KG1 (cell line): ENCODE measurements at places on chromosomes 16 and 17.

GRCh38 chr17:12098568-12098967, 77.9 kb downstream of the MAP2K4 start:
- DNase-seq: no peak

- peak; percentile 38 for DNase-seq
Measured at GRCh38 chr17:38704606-38705522, at the start of gene MLLT6. Gene MLLT6, plus strand, starts transcription at chr17:38705273. Its CDS starts 360 bp downstream, at chr17:38705633.

GRCh38 chr16:57775661-57776469, 26.4 kb downstream of the KIFC3 start:
- no peak for DNase-seq

DNA sequence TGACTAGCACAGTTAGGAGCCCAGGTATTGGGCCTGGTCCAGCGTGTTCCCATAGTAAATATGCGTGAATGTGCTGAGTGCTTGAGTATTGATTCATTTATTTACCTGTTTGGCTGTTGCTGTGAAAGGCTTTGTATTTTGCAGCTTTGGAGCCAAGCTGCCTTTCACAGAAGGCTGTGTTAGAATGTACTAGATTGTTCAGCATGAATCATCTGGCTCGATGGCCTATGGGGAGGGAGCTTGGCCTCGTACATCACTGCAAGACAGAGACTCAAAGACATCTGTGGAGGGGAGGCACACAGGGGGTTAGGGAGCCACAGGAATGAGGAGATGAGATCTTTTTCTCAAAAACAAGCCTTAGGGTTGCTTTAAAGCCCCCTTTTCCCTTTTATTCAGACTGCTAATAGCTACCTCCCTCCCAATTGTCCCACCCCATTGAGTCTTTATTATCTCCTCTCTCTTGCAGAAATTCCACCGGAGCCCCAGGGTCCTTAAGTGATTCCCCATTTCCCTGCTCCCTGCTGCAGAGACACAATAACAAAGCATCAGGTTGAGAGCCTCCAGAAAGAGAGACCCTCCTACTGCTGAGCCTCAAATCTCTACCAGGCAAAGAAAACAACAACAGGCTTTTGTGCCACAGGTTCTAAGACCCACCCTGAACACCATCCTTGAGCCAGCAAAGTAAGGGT, 307.2 kb downstream of the ABCC12 start:
- DNase-seq: no peak

- DNase-seq: no peak
Measured at GRCh38 chr17:50443505-50443974, 17.5 kb downstream of the ACSF2 start.

DNA sequence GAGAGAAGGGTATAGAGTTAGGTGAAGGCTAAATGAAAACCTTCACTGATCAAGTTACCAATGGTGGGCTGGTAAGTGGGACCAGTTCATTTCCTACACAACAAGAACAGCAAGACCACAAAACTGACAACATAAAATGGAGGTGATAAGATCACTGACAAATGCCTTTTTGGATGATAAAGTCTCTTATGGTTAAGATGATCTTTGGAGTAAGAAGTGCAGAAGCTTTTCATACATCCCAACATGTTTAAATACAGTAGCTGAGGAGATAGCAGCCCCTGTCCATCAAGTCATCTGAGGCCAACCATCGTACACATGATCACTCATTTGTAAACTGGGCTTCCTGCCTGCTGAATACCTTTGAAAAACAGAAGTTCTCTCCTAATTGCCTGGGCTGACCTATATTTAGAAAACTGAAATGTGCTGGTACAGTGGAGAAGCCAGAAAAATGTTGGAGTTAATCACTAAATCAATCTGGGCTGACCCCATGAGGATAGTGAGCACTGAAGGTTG, 259.0 kb upstream of the ZFHX3 start:
- no peak for DNase-seq

GRCh38 chr17:78357177-78357586, 2.7 kb downstream of the SOCS3 start:
- no peak for DNase-seq

DNA sequence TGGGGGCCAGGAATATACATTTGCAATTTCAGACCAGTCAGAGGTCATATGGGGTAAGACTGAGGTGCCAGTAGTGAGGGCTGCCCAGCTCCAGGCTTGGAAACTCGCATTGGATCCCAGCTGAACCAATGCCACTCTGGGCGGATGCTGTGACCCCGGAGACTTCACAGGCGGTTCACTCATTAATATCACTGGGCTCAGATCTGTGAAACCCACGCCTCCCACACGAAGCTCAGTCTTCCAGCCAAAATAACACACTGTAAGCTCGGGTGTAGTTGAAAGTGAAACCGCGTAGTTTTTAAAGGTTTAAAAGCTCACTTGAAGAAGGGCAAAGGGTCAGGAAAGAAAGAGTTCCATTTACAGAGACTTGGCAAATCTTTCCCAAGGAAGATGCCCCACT, 254.8 kb downstream of the FOXL1 start:
- DNase-seq: no peak

DNA sequence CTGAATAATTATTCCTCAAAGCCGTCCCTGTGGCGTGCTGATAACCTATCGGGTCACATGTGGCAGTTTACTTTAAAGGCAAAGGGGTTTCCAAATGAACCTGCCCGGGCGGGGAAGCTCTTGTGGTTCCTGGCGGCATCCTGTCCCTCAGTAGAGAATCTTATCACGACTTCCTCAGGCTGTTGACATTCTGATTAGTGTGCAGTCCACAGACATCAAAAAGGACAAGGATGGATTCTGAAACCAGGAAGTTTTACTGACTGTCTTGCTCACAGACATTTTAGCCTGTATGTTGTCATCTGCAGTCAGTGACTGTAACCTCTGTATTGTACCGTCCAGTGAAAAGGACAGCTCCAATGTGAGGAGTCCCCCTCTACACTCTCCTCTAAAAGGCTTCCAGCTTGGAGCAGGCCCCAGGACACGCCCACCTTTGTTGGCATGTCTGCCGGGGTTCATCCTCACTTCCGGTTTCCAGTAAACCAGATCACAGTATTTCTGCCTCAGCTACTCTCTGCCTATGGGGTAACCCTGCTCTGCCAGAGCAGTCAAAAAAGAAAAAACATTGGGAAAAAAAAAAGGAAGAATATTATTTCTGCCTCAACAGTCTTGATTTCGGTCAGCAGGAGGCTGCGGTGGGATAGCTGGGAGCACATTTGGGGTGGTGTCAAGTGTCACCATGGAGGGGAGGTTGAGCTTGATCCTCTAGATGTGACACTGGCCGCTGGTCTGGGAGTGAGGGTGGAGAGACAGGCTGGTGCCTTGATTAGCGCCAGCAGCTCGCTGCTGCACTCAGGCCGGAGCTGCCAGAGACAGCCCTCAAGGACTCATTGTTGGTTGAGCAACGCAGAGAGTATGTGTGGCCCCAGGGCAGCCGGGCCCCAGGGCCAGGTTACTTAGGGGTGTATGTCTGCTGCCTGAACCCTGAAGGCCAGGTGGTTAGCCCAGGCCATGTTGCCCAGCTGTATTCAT, 89.0 kb upstream of the DNAH17 start:
- peak; percentile 7 for DNase-seq

- no peak for DNase-seq
Measured at GRCh38 chr17:29180788-29181160, 576 bp upstream of the MYO18A start.

DNA sequence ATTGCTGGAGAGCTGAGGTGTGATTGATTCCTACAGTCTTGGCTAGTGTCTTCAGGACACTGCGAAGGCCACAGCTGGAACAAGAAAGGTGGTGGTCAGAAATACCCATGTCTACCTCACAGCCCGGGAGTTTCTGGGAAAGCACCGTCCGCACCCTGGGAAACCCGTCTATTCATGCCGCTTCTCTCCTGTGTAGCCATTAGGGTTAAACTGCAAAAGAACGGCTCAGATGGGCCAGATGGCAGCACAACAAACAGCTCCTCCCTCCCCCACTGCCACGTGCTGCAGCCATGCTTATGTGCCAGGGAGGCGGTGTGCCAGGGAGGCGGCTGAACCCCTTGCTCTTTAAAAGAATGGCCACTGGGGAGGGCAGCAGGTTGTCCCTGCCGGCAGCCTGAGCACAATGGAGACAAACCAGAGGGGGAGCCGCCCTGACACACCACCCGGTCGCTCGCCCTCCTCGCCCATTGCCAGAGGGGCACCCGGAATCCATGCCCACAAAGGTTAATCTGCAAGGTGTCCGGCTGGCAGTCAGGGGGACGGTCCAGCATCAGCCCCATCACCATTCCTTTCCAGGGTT, 65.2 kb downstream of the CYTH1 start:
- DNase-seq: no peak

DNA sequence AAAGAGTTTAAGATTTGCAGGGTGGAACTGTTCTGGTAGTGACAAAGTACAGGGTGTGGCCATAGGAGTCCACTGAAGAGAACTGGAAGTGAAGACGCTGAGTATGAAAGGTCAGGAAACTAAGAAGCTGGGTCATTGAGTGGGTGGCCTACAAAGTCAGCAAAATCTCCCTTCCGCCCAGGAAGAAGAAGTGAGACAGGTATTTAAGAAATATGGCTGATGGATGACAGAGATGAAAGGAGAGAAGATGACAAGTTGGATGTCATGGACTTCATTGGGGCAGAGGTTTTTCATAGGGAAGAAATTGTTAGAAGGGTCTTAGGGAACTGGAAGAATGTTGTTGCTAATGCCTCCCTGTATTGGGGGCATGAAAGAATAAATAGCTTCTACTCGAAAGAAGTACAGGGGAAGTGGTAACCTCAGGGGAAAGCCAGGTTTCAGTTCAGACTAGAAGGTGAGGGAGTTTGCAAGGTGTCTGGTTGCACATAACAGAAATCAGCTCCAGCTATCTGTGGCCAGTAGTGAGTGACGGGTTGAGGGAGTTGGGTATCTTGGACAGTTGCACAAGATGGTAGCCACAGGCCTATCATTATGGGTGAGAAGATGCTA, 33.6 kb upstream of the MED13 start:
- no peak for DNase-seq

- no peak for DNase-seq
Measured at GRCh38 chr16:12742741-12743140, 60.9 kb downstream of the CPPED1 start.

GRCh38 chr16:3147046-3147756, 12.4 kb downstream of the ZNF213 start:
- no peak for DNase-seq

DNA sequence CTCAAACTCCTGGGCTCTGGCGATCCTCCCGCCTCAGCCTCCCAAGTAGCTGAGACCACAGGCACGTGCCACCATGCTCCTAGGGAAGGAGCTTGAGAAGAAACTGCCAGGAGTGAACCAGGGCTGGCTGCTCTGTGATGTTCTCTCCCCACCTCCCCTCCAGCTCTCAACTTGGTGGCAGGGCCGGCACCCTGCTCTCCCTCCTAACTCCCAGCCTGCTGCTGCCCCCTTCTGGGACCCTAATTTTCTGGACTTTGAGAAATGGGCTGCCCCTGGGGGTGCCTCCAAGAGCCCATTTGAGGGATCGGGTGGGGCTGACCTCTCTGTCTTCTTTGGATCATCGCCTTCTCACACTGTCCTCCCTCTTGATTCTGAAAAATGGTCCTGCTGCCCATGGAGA, 14.9 kb upstream of the STAT3 start:
- DNase-seq: no peak

- no peak for DNase-seq
Measured at GRCh38 chr16:47721006-47721637, 260.0 kb downstream of the PHKB start.

- DNase-seq: no peak
Measured at GRCh38 chr16:67215706-67216105, 11.2 kb upstream of the TMEM208 start.
